ENCODE measurements at places on chromosomes 1 and 21.

DNA sequence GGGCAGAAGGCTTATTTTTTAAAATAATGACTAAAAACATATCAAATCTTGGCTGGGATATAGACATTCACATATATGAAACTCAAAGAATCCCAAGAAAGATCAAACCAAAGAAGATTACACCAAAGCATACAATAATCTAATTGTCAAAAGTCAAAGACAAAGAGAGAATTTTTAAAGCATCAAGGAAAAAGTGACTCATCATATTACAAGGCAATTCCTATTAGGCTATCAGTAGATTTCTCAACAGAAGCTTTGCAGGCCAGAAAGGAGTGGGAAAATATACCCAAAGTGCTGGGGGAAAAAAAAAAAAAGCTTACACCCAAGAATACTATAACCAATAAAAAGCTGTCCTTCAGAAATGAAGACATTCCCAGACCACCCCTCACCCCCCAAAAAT lies 375.6 kb downstream of the BRINP2 start:
- no peak for DNase-seq

DNA sequence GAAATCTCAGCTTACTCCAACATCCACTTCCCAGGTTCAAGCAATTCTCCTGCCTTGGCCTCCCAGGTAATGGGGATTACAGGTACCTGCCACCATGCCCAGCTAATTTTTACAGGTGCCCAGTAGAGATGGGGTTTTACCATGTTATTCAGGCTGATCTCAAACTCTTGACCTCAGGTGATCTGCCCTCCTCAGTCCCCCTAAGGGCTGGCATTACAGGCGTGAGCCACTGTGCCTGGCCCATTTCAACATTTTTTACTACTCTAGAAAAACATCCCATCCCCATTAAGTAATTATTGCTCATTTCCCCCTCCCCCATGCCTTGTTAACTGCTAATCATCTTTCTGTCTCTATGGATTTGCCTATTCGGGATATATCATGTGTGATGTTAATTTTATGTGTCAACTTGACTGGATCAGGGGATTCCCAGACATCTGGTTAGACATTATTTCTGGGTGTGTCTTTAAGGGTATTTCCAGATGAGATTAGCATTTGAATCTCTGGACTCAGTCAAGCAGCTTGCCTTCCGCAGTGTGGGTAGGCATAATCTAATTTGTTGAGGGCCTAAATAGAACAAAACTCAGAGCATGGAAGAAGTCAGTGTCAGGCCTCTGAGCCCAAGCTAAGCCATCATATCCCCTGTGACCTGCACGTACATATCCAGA lies 33.0 kb upstream of the ZBTB8B start:
- DNase-seq = no peak

DNA sequence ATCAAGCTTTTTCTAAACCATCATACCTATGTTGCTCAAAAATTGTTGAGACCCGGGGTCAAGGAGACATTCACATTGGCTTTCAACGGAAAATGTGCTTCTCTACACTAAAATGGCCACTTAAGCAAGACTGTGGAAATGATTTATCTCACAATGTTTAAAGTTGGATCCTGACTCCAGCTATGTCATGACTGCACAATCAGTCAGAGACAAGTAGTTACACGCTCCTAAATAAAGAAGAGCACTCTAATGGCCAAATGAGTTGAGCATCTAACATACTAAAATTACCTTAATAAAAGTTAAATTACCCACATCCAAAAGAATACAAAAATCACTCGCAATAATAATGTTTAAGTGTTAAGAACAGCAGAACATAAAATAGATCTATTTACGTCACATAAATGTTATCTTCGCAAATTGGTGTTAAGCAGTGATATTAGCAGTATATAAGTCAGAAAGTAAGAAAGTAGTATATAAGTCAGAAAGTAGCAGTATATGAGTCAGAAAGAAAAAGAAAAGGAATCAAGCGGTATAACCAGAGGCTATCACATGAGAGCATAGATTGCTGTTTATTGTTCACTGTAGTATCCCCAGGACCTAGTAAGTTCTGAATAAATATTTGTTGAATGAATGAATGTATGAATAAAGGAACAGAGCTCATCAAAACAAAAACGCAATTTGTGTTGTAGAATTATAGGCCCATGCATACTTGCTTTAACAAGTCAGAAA lies 28.4 kb downstream of the ZNF281 start:
- DNase-seq = no peak

GRCh38 chr21:38787461-38788274 lies 18.1 kb upstream of the ETS2 start:
- no peak for DNase-seq

DNA sequence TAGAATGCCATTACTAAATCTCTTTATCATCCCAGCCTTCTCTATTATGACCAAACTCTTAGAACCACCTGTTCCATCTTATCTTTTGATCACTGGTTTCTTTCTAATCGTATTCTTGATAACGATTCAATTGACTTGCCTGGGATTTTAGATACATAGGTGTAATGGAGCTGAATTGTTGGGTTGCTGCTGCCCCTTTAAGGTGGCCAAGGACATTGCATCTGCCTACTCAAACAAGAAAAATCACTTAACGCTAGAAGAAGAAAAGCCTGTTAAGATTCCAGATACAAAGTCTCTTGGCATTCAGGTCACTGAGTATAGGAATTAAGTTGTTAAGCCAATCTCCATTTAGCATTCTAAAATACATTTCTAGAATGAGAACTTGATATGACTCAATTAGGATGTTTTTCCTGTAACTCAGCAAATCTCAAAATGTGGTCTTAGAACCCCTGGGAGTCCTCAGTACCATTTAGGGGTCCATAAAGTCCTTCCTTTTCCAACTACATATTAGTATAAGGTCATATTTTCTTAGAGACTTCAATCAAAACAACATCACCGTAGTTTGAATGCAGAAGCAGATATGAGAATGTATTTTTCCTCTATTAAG lies 12.4 kb downstream of the NEXN start:
- peak; percentile 70 for DNase-seq

GRCh38 chr1:96048572-96049212 lies 672.9 kb upstream of the PTBP2 start:
- DNase-seq = no peak

DNA sequence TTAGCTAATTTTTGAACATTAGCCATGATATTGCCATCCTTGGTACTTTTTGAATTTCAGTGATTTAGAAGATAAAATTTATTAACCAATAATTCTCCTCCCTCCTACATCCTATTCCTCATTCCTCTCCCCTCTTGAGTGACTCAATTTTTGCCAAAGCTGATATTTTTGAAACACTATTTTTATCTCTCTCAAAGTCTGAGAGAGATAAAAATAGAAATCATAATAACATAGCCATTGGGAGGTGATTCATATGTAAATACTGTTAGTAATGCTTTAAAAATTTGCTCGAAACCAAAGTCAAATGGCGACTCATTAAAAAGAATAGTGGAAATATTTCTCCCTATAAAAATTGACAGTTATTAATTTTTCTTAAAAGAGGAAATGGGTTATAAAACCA lies 97.4 kb downstream of the PATJ start:
- DNase-seq = no peak

GRCh38 chr1:8343464-8344001 lies 25.6 kb downstream of the SLC45A1 start:
- DNase-seq = peak; percentile 78

- no peak for DNase-seq
These were observed 9.6 kb downstream of the DAP3 start for GRCh38 chr1:155698382-155699038.

- DNase-seq = no peak
These were observed 170.4 kb upstream of the NR5A2 start for GRCh38 chr1:199857108-199857507.

DNA sequence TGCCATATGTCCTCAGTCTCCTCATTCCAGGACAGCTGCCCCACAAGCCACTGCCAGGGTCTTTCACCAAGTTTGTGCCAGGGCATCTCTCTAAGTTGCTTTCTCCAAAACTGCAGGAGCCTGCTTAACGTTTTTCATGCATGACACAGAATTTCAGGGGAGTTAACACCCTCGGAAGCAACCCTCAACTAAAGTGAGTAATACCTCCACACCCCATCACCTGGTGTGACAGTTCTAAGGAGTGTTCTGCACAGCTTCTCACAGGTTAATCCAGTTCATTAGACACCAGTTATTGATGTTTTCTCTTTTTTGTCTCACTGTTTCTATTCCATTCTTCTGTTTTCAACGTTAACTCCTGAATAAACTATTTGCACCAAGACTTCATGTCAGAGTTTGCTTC lies 115.0 kb downstream of the BACH1 start:
- DNase-seq = no peak

- no peak for DNase-seq
These were observed 31.8 kb upstream of the ZNF644 start for GRCh38 chr1:91053630-91054029.

DNA sequence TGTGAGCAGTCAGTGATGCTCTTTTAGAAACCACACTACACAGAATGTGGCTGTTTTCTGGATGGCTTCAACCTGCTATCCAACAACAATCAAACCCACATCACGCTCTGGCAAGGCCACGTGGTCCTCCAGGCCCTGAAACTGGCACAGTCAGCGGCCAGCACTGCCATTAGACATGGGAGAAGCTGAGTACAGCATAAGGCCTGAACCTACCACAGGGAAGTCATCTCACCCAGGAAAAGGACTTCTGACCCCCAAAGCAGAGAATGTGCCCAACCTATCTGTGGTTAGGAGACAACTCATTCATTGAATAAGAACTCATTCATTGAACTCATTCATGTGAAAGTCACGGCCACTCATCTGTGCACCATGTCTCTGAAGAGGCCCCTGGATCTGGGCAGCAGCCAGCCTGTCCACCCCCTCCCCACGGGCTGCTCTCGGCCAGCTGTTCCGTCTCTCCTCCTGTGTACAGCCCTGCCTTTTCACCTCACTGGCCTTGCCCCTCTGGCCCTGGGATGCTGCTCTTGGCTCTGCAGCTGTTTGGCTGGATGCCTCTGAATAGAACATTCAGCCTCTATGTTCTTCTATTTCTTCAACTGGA lies 41.1 kb downstream of the C1orf198 start:
- no peak for DNase-seq

DNA sequence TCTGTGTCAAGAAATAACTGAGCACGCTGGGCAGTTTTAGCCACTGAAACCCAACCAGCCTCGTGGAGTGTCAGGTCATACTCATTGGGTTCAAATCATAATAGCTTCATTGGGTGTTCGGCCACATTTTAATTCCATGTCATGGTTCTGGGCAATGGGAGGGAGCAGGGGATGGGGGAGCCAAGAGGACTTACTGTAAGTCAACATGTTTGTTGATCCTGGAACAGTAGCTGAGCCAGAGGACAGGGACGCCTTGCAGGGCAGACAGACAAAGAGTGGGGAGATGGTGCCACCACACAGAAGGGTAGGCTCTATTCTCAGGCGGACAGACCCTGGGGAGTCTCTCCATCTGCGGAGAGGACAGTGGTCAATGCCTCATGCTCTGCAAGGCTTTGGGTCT lies 161.1 kb downstream of the ZBTB18 start:
- DNase-seq = no peak

GRCh38 chr21:42215942-42216725 lies 2.8 kb upstream of the ABCG1 start:
- no peak for DNase-seq

- no peak for DNase-seq
These were observed 31.0 kb upstream of the IL19 start for GRCh38 chr1:206739411-206740076.

GRCh38 chr1:64038119-64038518 lies 165.3 kb upstream of the UBE2U start:
- DNase-seq = no peak

GRCh38 chr1:88983791-88984559 lies 8.5 kb downstream of the KYAT3 start:
- peak; percentile 31 for DNase-seq

DNA sequence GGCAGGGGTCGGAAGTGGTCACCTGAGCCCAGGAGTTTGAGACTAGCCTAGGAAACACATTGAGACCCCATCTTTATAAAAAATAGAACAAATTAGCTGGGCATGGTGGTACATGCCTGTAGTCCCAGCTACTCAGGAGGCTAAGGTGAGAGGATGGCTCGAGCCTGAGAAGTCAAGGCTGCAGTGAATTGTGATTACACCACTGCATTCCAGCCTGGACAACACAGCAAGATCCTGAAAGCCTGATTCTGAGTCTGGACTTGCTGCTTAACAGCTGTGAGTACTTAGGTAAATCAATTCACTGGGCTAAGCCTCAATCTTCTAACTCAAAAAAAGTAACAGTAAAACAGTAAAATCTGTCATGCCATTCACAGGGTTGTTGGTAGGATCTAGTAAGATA lies 4.9 kb downstream of the TRAPPC3 start:
- no peak for DNase-seq

DNA sequence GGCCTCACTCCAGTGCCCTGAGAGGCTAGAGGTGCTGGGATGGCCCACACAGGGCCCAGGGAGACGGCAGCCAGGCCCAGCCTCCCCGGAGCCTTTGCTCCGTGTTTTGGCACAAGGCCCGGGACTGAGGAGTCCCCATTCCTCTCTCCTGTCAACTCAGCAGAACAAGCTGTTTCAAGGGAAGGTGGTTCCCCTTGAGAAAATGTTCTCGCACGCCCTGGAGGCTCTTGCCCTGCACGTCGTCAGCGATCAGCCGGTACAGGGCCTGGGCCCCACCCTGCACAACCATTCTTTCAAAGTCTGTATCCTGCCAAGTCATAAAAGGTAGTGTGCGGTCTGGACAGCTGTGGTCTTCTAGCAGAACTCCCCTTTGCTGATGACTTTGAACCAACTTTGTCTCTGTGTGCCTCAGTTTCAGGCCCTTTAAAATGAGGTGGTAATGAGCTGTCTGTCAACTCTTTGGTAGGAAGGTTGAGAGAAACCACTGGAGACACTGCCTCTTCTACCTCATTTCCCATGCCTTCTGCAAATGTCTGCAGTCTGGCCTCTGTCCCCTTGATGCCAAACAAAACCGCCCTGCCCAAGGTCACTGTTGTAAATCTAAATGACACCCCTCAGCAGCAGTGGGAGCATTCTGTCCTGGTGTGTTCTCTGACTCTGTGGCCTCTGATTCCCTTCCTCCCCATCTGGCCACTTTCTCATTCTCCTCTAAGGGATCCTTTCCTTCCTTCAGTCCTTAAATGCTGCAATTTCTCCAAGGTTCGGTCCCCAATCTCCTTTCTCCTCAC lies 138.6 kb upstream of the JUN start:
- DNase-seq = no peak

DNA sequence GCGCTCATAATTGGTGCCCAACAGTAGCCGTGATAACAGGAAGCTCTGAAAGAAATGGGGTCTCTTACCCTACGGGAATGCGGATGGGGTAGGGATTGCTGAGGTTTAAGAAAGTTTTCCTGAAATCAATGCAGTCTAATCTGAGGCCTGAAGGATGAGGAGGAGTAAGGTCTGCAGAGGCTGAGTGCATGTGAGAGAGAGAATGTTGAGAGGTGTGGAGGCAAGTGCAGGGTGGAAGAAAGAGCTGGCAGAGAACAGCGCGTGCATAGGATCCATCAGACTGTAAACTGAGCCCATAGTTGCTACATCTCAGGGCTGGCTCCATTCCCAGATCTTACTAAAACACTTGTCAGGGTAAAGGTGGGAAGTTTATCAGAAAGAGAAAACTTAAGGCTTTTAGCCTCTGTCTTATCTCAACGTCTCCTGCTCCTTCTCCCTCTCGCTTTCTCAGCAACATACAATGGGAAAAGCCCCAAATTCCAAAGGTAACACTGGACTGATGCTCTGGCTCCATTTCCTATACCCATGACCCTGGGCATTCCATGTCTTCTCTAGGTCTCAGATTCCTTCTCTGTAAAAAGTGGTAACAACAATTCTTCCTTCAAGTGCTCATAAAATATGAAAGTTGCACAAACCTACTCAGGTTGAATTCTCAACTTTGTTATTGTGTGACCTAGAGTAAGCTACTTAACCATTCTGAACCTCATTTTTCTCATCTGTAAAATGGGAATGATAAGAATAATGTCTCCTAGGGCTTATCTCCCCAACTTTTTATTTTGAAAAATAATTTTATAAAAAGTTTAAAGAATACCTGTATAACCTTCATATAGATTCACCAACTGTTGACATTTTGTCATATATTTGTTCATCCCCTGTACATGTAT lies 75.2 kb downstream of the SH3GLB1 start:
- DNase-seq = peak; percentile 62
